ENCODE measurements at places on chromosomes 11 and 22.
A peak's percentile ranks its signal among the peaks of the same experiment; 100 is the strongest.

GRCh38 chr22:46107089-46107664, 43.1 kb upstream of the PPARA start:
- DNase-seq, result no peak

DNA sequence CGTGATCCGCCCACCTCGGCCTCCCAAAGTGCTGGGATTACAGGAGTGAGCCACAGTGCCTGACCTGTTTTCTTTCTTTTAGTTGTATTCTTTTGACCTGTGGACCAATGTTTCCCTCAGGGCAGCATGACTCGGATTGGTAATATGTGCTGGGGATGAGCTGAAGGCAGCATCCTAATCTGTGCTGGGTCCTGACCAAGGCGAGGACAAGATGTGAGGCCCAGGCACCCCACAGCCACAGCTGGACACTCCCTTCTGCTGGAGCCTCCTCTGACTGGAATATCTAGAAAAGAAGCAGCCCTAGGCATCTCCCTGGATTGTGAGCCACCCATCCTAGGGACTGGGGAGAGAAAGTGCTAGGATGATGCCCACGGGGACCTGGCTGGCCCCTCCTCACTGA, 105.4 kb downstream of the PDE2A start:
- no peak for DNase-seq

DNA sequence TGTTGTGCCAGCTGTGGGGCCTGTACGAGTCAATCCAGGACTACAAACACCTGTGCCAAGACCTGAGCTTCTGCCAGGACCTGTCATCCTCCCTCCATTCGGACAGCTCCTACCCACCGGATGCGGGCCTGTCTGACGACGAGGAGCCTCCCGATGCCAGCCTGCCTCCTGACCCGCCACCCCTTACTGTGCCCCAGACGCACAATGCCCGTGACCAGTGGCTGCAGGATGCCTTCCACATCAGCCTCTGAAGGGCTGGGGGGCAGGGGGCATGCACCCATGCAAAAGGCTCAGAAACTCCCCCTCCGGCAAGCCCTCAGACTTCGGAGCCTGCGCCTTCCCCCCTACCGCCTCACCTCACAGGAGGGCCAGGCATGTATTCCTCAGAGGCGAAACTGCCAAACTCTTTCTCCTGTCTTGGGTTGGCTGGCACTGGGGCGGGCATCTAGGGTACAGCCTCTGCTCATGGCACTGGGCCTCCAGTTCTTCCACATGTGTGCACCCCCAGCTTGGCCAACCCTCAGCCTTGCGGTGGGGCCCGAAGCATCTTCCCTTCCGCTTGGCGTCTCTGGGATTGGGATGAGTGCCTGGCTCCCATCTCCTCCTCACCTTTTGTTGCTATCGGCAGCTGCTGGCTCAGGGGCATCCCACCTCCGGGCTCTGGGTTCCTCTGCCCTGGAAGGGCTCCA, 1.2 kb downstream of the FAM89B start:
- DNase-seq, result peak; percentile 54

GRCh38 chr11:64694821-64695365, 28.1 kb downstream of the NRXN2 start:
- no peak for DNase-seq

DNA sequence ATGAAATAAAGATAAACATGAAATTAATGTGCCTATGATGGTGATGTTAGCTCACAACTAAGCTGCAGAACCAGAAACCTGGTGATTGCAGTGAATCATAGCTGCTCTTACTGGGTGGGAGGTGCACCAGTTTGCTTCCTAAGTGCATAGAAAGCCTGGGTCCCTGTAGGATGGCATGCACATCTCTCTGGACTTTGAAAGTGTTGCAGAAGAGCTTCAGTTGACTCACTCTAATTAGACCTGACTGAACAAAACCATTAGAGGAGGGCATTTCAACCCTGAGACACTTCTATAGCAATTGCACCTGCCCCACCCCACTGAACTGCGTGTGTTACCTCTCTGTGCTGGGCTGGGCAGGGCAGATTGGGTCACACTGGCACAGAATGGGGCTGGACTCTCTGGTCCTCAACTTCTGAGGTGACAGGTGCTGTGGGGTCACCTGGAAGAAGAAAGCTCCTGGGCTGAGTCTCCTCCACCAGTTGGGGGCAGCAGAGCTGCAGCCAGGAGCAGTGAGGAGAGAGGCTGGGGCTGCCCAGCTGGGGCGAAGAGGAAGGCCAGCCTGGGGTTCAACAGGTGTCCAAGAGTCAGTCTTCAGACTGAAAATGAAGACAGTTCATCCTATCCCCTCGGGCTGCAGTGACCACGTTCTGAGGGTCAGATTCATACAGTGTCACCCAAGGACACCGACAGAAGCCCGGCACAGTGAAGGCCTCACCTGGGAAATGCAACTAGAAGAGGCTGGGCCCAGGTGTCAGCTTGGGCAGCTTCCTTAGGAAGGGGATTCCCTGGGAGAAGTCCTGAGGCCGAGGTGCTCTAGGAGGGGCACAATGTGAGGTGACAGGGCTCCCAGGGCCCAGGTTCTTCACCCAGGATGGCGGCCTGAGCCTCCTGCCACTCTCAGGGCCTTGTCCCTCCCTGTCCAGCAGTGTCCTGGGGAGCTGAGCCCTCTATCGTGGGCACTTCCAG, 58.1 kb downstream of the GGTLC2 start:
- no peak for DNase-seq

- DNase-seq, result peak; percentile 34
Measured at GRCh38 chr11:114295676-114296604, at the start of gene NNMT. Gene NNMT (plus strand): TSS chr11:114296399. CDS start chr11:114296557, 158 bp downstream.

GRCh38 chr11:129279326-129280026, 87.4 kb upstream of the ARHGAP32 start:
- DNase-seq, result peak; percentile 83

DNA sequence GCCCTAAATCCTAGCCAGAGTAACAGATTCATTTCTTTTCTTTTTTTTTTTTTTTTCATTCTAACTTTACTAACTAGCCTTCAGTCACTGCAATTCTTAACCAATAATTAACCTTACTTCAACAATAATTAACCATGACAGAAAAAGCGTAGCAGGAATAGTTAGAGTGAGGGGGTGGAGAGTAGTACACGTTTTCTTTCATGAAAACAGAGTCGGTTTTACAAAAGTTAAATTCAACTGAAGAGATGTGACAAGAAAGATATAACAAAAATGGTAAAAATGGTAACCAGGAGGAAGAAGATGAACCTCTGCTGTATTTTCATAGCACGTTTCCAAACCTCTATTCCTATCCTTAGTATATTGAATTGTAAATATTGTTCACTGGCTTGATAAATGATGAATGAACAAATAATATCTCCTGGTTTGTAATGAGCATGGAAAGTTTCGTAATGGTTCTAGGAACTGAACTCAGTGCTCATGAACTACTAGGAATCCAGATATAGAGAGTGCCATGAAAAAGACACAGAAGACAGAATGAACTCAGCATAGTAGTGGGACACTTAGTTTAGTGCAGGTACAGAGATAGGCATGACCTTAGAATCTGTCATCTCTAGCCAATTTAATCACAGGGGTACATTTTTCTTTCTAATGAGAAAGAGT, 116.5 kb upstream of the ANO5 start:
- no peak for DNase-seq

- DNase-seq, result no peak
Measured at GRCh38 chr11:85903406-85903805, 48.2 kb downstream of the CCDC83 start.

DNA sequence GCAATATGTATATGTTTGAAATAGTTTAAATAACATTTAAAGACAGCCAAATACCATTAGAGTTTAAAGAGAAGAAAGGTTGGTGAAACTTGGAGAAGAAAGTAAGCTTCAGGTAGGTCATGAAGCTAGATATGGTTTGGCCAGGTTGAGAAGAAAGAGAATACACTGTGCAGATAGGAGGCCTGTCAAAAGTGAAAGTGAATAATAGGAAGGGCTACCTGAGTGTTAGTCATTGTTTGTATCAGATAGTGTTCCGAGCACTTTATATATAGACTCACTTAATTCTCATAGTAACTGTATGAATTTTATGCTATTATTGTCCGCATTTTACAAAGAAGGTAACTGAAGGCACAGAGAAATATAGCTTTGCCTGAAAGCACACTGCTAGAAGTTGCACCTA, 56.9 kb downstream of the USP47 start:
- no peak for DNase-seq

GRCh38 chr11:33018840-33019239, 3.2 kb downstream of the DEPDC7 start:
- no peak for DNase-seq

DNA sequence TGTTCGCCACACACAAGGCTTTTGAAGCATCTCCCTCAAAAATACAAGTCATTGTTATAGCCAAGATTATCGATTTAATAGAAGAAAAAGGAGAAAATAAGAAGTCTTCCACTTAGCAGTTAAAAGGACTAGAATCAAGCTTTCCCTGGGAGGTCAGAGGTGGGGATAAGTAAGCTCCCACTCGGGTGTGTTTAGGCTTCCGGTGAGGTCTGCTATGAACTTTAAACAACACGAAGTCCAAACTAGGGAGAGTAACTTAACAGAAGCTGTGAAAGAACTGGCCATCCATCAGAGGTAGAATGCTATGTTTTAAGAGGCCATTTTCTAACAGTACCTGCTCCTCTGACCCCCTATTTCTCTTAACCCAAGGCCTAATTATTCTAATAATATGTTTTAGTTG, 91.4 kb upstream of the APOA1 start:
- no peak for DNase-seq

DNA sequence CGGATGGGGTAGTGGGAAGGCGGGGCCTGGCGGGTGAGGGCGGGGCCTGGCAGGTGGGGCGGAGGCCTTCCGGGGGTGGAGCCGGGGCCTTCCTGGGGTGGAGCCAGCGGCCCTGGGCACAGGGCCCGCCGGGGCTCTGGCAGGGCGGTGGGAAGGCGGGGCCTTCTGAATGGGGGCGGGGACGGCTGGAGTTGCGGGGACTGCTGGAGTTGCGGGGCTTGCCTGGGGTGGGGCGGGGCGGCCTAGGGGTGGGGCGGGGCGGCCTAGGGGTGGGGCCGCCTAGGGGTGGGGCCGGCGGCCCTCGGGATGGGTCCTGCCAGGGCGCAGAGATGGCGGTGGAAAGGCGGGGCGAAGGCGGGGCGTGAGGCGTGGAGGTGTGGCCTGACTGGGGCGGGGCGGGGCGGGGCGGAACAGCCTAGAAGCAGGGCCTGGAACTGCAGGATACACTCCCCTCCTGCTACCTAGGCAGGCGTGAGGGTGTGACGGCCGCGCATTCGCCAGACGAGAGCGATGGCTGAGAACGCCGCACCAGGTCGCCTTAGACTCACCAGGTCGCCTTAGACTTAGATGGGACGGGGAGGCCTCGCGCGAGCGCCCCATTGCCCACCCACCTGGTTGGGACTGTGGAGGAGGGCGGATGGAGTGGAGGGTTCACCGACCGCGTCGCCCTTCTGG, 19.3 kb downstream of the RRP7A start:
- peak; percentile 93 for DNase-seq

GRCh38 chr11:77151804-77152509, 23.9 kb downstream of the MYO7A start:
- peak; percentile 63 for DNase-seq

- no peak for DNase-seq
Measured at GRCh38 chr11:18001191-18001590, 11.7 kb downstream of the SERGEF start.

- no peak for DNase-seq
Measured at GRCh38 chr11:45538363-45538762, 127.1 kb downstream of the CHST1 start.

DNA sequence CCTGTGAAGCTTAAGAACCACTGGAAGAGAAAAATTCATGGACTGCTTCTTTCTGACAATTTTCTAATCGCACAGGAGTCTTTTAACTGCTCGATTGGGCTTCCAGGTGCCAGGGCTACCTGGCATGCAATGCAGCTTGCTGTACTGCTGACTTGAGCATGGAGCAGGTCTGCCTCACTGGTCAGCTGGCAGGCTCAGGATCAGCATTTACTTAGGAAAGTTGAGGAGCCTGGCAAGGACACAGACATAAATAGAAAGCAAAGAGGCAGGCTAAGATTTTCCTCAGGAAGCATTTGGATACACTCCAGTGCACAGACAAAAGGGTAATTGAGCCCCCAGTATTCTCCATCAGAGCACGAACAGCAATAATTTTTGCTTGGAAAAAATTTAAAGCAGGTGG, 163.5 kb downstream of the CSNK2A3 start:
- DNase-seq, result no peak

Measured in mucosa of descending colon (tissue), 3 donors.